IPS-NIHi11 (cell line): ENCODE measurements at places on chromosomes 3 and 15.

GRCh38 chr3:190429681-190430080 is 20.0 kb downstream of the TMEM207 start:
- DNase-seq: no peak

GRCh38 chr15:79644091-79644490 is 212.0 kb downstream of the MINAR1 start:
- no peak for DNase-seq

DNA sequence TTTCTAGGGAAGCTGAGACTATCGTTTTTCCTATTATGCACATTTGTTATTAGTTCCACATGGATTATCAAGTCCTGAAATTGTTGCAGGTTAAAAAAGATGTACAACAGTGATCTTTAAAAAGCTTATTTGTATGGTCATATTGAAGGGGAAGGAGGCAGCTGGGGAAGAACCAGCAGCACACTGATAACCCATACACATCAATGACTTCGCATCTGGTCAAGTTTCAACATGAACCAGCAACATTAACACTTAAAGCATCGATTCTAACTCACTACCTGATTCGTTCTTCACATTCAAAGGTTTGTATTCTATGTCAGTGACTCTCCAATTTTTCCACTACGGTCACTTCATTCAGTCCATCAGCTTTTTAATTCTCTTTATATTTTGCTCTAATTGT is 56.4 kb downstream of the NCEH1 start:
- DNase-seq: no peak

DNA sequence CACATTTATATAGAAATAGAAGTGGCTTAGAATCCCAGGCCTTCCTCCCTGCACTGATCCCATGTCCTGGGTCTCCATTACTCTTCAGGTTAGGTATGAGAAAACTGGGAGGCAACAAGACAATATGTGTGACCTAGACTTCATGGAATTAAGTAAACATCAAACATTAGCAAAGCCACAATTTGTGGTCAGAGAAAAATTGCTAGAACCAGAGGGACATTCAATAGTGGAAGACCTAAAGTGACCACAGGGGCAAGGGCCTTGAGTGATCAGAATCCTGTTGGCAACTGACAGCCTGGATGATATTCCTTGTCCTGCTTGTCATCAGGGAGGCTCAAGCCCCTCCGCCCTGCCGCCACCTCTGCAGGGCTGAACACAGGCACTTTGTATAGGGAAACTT is 322.8 kb upstream of the CTNNB1 start:
- DNase-seq: no peak

- no peak for DNase-seq
Measured at GRCh38 chr3:114867835-114868503, 279.1 kb downstream of the ZBTB20 start.

DNA sequence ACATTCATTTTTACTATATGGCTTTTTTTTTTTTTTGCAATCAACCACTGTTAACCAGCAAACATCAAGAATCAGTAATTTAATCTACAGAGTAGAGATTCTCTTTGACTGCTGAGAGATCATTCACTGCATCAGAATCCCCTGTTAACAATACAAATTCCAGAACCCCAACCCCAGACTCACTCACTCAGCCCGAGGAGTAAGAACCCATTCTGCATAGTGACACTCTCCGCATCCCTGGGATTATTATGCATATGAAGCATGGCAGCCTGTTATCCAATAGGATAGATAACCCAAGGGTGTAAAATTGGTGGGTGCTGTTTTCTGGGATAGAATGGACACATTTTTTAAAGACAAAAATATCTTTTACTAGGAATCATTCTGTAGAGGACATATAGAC is 76.3 kb upstream of the CCDC39 start:
- DNase-seq: peak; percentile 45

GRCh38 chr3:192077795-192078497 is 617.0 kb downstream of the PYDC2 start:
- no peak for DNase-seq

DNA sequence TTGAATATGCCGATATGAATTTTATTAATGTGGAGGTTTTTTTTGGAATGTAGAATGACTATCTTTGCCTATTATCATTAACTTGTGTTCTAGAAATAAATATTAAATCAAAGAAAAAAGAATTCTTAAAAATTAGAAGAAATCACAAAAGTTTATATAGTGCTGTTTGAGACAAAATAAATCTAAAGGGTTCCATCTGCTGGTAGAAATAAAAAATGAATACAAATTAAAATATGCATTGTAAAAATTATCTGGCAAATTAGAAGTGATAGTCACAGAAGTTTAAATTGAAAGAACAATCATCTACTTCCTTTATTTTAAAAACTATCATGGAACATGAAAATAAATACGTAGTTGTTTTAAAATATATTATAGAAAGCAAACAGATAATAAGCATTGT is 22.7 kb upstream of the ZBTB20 start:
- no peak for DNase-seq

- no peak for DNase-seq
Measured at GRCh38 chr15:31296219-31296645, 30.4 kb upstream of the KLF13 start.

GRCh38 chr3:50370594-50370993 is 11.3 kb upstream of the TMEM115 start:
- no peak for DNase-seq
